ENCODE measurements at places on chromosomes 12 and 14.

DNA sequence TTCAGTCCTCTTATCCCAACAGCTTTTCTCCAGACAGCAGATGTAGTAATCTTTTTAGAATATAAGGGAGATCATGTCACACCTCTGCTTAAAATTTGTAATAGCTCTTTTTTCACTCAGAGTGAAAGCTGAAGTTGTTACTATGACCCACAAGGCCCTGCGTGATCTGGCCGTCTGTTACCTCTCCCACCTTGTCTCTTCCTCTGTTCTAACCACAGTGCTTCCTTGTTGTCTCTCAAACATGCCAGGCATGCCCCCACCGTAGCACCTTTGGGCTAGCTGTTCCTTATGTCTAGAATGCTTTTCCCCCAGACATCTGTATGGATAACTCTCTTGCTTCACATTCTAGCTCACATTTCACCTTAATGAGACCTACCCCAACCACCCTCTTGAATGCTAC lies 6.5 kb downstream of the NECAP1 start:
- DNase-seq = peak; percentile 40

GRCh38 chr12:115261691-115262398 lies 577.9 kb upstream of the TBX3 start:
- DNase-seq = no peak

- no peak for DNase-seq
Observed at GRCh38 chr12:124451637-124452243, 115.7 kb downstream of the NCOR2 start.

- DNase-seq = no peak
Observed at GRCh38 chr12:91975891-91976290, 169.8 kb downstream of the BTG1 start.

- DNase-seq = no peak
Observed at GRCh38 chr12:76947304-76947703, 68.5 kb upstream of the CSRP2 start.

- no peak for DNase-seq
Observed at GRCh38 chr14:63076488-63076887, 31.2 kb upstream of the KCNH5 start.

DNA sequence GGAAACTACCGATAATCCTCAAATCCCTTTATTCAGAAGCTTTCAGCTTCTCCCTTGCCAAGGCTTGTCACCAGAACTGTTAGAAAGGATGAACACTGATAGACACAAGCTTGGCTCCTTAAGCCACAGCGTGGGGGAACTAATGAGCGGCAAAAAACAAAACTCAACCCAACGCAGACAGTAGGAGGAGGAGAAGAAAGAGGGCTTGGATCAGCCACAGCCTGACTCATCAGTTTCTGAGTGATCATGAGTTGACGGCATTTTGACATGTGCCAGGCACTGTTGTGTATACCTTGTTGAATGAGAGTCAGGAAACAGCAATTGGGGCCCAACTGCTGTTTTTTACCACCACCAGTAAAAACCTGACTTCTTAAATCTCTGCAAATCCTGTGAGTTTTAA lies 23.7 kb downstream of the PLXNC1 start:
- peak; percentile 67 for DNase-seq

All from activated CD4-positive, alpha-beta T cell treated with anti-CD3 and anti-CD28 coated beads for 48 hours (primary cell).